ENCODE measurements at places on chromosomes 2 and 18.

DNA sequence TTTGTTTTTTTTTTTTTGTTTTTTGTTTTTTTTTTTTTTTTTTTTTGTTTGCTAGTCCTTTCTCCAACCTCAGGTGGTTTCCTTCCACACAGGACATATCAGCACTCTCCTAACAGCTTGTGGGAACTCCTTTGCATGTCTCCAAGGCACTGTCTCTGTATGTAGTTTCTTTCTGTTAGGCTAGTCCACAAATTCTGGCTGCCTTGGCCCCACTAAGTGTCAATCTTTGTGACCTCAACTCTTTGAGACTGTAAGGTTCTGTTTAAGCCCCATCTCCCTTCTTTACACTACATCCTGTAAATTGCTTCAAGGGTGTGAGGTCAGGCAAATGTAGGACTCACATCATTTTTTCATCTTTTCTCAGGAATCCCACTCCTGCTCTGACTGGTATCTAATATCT is 85.1 kb downstream of the NCOA1 start:
- DNase-seq, result no peak

DNA sequence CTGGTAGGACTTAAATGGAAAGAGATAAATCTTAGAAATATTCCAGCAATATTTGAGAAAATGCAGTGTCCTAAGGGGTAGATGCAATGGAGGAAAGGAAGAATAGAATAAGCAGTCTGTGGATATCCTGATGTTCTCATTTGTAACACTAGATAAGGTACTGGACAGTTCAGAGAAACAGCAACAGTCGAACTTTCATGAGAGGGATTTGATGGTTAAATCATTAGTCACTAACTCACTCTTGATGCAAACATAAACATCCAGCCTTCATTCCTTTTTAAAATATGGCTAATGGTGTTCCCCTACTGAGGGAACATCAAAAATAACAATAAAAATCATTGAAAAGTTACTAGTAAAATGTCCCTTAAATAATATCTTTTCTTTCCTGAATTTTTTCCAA is 211.4 kb upstream of the SLC39A10 start:
- DNase-seq, result no peak

DNA sequence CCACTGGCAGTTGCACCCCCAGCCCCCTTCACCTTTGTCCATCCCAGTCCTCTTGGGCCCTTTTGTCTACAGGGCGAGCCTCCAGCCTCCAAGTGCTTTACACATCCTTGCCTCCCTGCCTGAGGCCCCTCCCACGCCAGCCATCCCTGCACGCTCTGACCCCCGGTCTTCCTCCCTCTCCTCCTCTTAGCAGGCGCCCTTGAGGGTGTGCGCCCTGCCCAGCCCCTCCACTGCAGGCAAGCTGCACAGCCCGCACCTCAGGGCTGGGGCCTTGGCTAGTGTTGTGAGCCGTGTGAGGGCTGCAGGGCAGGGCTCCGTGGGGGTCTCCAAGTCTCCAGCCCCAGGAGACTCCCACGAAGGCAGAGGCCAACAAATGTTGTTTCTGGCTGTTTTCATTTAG is 6.9 kb downstream of the BOK start:
- DNase-seq, result no peak

GRCh38 chr18:35422237-35422636 is 45.1 kb upstream of the ZNF396 start:
- DNase-seq, result no peak

DNA sequence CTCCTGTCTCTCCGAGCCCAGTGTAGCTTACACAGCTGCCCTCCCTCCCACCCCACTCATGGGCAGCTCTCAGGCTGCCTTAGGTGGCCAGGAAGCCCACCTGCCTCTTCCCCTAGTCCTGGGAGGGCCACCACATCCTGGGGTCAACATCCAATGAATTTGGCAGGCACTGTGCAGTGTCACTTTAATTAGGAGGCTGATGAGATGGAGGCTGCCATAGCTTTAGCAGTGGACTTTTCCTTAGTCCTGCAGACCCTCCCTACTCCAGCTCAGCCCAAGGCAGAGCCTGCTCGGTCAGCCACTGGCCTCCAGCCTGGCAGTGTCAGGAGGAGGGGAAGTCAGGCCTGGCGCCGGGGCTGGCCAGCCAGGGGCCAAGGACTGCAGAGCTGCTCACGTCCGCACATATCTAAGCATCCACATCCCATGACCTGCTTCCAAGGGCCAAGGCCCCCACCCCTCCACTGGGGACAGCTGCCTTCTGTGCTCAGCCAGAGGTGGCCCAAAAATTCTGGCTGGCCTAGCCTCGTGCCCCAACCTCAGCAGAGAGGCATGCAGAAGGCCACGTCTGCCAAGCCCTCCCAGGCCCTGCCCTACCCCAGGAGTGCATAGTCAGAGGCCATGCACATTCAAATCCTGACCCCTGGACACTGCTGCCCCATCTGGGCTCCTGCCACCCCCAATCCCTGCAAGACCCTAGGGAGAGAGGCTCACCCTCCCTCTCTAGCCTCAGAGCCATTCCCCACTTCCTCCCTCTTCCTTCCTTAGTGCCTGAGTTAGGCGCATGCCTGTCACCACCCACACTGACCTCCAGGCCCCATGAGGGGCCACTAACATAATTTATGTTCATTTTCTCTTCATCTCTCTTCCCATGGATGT is 33.1 kb downstream of the ADRA2B start:
- no peak for DNase-seq

DNA sequence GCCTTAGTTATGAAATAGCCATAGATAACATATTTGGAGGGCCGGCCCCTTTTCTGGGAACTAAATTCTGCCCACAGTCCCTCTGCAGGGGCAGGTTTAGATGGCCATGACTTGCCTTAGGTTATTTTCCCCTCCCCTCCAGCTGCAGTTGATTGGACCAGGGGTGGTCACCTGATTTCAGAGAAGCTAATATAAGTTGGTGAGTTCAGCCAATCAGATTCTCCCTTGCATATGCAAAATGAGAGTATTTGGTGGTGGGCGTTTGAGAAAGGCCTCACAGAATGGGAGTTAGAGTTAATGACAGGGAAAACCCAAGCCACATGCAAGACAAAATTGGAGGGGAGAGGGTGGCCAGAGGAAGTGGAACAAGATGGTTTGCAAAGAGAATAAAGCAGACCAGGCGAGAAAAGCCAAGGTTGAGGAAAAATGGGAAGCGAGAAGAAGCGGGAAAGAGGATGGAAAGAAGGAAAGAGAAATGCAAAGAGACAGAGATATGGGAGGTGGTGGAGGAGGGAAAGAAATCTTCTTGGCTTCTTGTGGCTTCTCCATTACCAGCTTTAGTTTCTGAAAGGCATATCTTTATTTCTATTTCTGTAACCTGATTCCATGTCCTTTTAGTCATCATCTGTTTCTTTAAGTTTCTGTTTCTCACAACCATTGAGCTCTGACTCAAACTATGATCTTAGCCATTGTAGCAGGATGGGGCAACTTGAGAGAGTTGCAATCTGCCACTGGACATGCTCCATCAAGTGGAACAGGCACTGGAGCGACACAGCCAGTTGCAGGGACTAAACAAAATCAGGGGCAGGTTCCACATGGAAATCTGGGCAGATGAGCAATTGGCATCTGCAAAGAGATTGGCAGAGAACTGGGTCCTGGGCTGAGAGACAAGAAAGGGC is 108.1 kb upstream of the SIX3 start:
- no peak for DNase-seq

GRCh38 chr2:20560891-20561636 is 89.8 kb downstream of the HS1BP3 start:
- DNase-seq, result no peak

GRCh38 chr2:22283436-22283835 is 1101.5 kb upstream of the KLHL29 start:
- no peak for DNase-seq

DNA sequence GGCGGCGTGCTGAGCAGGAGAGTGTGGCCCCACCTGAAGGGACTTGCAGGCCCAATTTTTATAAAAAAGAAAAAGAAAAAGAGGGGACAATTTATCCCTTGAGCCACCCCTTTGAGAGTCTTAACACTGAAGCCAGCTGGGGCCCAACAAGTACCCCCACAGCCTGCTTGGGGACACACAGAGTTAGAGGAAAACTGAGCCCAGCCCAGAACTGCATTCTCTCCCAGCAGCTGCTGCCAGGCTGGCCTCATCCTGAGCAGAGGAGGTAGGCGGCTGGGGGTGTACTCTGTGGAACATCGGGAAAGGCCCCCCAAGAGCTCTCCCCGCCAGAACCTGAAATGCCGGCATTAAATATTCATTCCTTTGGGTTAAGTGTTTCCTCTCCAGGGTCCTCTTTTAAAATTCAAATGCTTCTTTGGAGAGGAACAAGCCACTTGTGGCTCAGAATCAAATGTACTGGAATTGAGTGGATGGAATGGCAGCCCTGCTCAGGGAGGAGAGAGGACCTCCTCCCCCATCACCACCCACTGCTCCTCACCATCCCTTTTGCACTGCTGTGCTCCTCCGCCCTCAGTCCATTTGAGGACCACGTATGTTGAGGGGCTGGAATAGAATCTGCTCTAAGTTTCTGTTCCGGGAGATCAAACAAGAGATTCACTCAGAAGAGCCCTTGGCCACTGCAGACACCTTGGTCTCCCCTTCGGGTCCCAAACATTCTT is 45.6 kb downstream of the C1QL2 start:
- no peak for DNase-seq

- DNase-seq, result no peak
Observed at GRCh38 chr2:159506764-159507440, 109.4 kb downstream of the BAZ2B start.

DNA sequence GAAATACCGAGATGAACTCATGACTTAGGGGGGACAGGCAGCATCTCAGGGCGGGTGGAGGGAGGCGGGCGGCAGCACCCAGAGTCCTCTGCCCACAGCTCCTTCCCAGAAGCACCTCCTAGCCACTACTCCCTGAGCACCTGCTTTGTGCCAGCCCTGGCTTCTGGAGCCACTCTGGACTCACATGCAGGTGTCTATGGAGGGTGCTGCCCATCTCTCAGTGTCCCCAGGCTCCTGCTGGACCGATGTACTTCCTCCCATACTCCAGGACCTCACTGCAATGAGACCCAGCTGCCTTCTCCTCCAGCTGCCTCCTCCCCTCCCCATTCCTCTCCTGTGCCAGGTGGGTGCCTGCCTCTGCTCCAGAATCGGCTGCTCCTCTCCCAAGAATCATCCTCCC is 22.1 kb upstream of the OTOS start:
- DNase-seq, result no peak

GRCh38 chr2:103875531-103875930 is 978.4 kb upstream of the POU3F3 start:
- no peak for DNase-seq

GRCh38 chr2:50438259-50438658 is 593.7 kb downstream of the NRXN1 start:
- DNase-seq, result no peak

DNA sequence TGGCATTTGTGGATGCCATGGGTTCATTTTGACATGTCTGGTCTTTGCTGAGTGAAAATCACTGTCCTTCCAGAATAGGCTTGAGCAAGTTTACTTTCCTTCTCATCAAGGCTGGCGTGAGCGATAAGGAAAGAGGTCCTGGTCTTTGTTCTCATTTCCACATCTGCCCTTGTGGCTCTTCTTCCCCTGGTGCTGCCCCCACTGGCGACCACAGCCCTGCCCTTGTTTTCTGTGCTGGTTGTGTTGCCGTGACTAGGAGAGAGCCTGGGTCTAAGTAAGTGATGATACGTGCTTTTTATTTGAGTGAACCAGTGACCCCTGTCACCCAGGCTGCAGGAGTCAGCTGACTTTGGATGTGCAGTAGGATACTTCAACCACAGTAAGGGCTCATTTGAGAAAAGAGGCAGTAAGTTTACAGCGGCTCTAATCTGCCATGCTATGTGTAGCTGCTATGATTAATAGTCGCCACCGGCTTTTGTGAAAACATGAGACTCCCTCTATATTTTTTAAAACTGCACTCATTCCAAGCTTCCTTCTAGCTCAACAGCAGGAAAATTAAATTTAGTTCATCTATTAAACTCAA is 441.7 kb downstream of the RNF144A start:
- DNase-seq, result no peak

DNA sequence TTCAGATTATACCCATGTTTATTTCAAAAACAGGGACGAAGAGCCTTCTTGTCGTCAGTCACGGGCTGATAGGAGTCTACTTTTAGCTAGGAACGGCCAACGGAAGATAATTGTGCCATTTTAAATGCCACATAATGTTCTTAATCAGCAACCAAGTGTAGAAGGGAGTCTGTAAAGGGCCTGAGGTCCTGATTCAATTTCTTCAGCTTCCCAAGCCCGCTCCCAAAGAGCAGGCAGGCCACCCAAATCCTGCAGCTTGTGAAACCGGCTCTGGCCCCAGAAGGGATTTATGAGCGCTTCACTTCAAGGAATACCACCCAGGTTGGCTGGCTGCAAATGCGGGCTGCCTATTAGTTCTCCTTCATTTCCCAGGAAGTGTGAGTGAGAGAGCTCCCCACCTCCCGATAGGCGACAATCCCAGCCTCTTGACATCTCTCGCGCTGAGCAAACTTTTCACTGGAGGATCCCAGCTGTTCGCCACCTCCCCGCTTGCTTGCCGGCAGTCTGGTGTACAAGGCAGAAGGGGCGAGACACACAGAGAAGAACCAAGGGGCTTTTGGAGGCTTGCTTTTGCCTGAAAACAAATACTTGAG is 272.9 kb downstream of the CDH20 start:
- no peak for DNase-seq

DNA sequence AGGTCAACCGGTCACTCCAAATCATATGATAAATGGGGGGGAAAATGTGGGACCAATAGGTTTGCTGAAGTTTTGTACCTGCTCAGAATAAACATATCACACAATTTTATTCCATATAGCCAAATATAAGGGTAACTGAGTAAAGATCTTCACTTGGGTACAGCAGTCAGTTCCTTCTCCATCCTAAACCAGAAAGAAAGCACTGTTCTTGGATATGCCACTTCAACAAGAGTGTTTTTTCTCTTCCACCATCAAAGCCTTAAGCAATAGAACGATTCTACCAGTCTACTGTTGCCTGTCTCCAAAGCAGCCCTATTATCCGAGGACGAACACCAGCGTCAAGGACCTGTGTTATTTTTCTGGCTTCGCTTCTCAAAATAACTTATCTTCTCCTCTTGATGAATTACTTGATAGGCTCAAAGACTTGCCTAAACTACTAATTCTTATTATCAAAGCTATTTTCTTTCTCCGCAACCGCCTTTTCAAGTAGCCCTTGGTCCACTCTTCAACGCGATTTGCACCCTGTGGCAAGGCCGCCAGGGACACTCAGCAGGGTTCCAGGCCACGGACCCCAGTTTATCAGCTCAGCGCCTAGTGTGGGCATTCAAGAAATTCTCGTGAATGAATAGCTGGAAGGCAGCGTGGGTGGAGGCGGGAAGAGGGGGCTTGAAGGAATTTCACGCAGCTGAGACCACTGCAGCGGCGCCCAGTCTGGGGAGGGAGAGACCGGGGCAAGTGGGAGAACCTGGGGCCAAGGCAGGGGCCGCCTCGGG is 646 bp downstream of the ALS2 start:
- no peak for DNase-seq

DNA sequence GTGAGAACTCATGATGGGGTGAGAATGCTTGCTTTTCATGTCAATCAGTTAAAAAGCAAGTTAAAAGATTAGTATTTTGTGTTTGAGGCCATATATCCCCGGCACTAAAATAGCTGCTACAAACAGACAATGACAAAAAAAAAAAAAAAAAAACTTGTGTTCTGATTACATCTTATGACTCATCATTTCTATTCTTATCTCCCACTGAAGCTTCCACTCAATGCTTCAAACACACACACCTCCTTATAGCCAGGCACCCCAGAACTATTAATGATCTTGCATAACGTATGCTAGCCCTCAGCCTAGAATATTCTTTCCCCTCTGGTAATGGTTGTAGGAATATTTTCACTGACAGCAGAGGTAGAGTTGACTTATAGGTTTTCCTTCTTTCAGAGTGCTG is 778.3 kb downstream of the TRIB2 start:
- DNase-seq, result no peak
